Kidney epithelial cell (primary cell): ENCODE measurements at places on chromosomes 11 and 22. TPM values are rescaled to one million over a fixed set of nuclear protein-coding genes. Genes with fewer than 3 reads are reported as not detected.

DNA sequence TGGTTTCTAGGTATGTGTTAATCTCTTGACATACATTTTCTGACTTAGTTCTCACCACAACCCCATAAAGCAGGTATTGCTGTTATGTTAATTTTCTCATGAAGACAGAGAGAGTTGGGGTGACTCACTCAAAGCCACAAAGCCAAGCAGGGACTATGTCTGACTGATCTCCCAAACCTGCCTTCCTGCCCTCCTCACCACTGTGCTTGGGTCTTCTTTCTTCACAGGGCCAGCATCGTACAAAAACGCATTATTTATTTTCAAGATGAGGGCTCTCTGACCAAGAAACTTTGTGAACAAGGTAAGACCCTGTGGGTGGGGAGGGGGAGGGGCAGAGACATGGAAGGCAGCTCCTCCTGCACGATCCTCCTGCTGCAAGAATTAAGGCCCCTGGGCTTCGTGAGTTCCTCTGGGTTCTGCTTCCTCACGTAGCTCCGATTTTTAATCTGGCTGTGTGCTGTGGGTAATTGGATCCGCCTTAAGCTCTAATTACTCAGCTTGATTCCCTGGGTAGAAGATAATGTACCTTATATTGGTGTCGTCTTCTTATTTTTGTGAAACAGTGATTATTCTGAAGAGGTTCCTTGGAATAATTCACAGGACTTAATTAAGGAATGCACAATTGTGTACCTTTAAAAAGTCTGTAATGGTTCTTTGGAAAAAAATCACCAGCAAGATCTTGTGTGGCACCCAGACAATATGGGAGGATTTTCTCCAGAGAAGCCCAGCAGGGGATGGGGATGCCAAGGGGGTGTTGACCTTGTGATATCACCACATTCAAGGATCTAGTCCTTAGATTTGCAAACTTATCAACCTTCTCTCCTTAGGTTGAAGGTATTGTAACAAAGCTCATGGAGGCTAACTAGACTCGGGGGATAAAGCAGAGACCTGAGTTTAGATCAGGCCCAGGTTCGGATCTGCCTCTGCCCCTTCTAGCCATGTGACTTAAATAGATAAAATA, 112.9 kb downstream of the SPON1 start:
- DNase-seq: peak; percentile 44

- no peak for DNase-seq
Measured at GRCh38 chr22:28935140-28935539, 51.8 kb downstream of the ZNRF3 start.

- DNase-seq: no peak
Measured at GRCh38 chr11:132346558-132347148, 976.2 kb downstream of the NTM start.

GRCh38 chr22:17009640-17010291, 1.7 kb upstream of the GAB4 start:
- no peak for DNase-seq

DNA sequence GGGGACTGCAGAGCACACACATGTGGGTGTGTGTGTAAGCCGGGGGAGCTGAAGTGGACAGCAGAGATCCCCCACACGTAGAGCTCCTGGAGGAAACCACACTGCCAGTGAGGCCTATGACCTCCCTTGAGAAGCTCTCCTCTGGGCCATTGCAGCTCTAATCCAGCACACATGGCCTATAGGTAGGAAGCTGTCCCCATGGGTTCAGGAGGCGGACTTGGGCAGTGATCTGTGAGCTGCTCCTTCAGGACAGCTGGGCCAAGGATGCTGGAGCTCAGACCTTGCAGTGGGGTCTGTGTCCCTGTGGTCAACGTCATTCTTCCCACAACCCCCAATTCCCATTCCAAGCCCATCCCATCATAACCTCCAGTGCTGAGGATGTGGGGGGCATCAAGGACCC, 29.8 kb downstream of the IGLL5 start:
- DNase-seq: no peak

- DNase-seq: no peak
Measured at GRCh38 chr11:68546555-68546954, 86.0 kb downstream of the PPP6R3 start.

DNA sequence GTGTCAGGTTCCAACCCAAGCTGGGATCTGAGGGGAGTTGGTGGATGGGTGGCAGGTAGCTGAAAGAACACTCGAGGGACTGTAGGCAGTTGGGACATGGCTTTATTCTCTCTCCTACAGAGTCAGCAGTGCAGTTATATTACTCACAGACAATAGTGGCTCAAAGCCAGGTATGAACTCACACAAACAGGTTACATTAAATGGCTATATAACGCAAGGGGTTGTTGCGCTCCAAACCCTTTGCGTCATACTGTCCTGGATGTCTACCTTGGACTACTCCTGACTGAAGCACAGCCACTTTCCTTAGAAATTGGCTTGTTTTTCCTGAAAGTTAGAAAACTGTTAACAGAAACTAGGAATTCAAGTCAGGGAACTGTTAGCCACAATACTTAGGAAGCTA, 66.4 kb upstream of the OR4B1 start:
- peak; percentile 35 for DNase-seq

- DNase-seq: no peak
Measured at GRCh38 chr22:50281384-50281760, 11.2 kb upstream of the MAPK11 start.

DNA sequence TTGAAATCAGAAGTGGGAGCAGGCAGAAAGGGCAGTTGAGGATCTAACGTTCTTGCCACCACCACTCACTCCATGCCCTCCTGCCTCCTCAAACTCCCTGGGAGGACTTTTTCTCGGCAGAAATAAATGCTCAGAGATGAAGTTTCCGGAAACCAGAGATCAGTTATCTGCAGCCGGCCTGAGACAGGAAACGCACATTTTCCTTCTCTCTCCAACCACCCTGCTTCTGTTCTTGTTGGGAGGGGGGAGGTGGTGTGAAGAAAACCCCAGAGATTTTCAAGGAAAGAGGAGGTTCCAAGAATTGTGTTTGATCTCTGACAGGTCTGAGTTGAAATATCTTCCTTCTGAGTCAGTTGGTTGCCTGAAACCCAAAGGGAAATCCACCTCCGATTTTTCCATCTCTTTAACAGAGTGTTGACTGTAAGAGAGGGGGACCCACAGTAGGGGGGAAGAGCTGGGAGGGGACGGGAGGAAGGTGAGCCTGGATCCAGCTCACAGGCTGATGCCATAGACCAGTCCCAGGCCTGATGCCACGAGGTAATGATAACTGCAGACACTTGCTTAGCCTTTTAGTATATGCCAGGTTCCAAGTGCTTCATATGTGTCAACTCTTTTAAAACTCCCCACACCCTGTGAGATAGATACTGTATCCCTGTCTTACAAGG, 100.8 kb downstream of the TRAF6 start:
- DNase-seq: no peak

- no peak for DNase-seq
Measured at GRCh38 chr11:68116974-68117373, 4.2 kb downstream of the CHKA start.

DNA sequence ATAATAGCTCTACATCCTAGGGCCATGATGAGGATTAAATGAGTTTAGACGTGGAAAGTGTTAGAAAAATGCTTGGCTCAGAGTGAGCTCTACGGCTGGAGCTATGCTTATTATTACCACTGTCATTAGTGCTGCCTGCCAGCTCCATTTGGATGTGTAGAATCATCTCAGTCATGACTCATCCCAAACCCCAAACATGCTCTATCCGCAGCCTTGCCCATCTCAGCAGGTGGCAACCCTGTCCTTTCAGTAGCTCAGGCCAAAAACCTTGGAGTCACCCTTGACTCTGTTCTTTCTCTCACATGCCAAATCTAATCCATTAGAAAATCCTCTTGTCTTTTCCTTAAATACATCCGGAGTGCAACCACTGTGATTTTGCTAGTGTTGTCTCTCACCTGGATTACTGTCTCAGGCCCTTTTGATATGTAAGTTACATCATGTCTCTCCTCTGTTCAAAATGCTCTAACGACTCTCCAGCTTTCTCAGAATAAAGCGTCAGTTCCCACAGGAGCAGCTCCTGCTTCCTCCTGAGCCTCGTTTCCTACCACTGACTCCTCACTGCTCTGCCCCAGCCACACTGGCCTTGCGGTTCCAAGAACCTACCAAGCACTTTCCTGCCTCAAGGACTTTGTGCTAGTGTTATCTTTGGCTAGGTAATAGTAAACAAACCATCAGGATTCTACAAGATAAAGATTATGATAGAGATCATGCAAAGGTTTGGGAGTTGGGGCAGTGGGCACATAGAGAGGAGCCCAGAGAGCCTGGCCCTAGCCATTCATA, 10.5 kb upstream of the CHRM1 start:
- no peak for DNase-seq

GRCh38 chr22:27808451-27809225, 7.1 kb upstream of the MN1 start:
- no peak for DNase-seq

DNA sequence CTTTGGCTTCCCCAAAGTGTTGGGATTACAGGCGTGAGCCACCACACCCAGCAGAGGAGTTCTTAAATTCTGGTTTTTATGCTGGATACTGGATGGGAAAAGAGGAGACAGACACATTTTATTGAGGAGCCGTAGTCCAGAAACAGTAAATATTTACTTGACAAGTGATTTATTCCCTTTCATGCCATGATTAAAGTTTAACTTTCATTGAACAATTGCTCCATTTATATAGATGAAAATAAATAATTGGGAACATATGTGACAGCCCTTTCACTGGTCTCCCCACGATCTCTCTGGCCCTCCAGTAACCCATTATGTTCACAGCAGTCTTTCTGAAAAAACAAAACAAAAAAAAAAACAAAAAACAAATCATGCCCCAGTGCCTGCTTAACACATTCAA, 19.3 kb upstream of the GRK3 start:
- no peak for DNase-seq

The NRXN2 gene
- not detected in 2 replicates for total RNA-seq

The HEPN1 gene
- not detected in 2 replicates for total RNA-seq

The CRACR2B gene
- 18.3 and 19.7 TPM in 2 replicates for total RNA-seq

The PNPLA3 gene
- total RNA-seq: 5.2 and 6.9 TPM in 2 replicates

The PRG3 gene
- total RNA-seq: not detected in 2 replicates

The KCNA4 gene
- total RNA-seq: not detected in 2 replicates
